Stimulated activated CD8-positive, alpha-beta memory T cell treated with anti-CD3 and anti-CD28 coated beads, Interleukin-12 subunit alpha, Interleukin-12 subunit beta, amount 100 ng/mL, for 4 hours (primary cell): ENCODE measurements at places on chromosomes 7 and 10.

- DNase-seq = no peak
Observed at GRCh38 chr10:108574233-108574632, 1349.1 kb downstream of the XPNPEP1 start.

- no peak for DNase-seq
Observed at GRCh38 chr7:28684650-28685241, 272.4 kb downstream of the CREB5 start.

GRCh38 chr10:92830478-92831389, 17.6 kb upstream of the EXOC6 start:
- DNase-seq = no peak

- no peak for DNase-seq
Observed at GRCh38 chr10:107144490-107144889, 20.0 kb downstream of the SORCS1 start.

- DNase-seq = no peak
Observed at GRCh38 chr7:3260401-3260715, 40.7 kb upstream of the SDK1 start.

DNA sequence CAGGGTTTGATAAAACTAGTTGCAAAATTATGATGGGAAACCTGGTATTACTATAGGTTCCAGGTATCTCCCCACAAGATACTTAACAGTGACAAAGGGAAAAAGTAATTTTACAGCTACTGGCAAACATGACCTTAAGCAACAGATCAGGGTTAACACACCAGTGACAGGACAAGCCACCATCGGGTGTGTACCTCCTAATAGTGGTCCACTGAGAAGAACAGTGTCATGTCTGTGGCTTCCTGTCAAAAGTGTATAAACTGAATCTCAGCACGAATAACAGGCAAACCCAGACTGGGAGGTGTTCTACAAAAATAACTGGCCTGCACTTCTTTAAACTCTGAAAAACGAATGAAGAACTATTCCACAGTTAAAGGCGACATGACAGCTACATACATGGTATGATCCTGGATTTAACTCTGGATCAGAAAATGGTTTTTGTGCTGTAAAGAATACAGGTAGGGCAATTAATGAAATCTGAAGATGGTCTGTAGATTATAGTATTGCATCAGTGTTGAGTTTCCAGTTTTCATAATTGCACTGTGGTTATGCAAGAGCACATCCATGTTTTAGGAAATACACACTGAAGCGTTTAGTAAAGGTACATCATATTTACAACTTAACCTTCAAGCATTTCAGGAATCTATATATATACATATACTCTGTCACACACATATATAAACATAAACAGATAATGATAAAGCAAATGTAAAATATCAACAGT, 32.0 kb upstream of the ARMS2 start:
- peak; percentile 6 for DNase-seq

DNA sequence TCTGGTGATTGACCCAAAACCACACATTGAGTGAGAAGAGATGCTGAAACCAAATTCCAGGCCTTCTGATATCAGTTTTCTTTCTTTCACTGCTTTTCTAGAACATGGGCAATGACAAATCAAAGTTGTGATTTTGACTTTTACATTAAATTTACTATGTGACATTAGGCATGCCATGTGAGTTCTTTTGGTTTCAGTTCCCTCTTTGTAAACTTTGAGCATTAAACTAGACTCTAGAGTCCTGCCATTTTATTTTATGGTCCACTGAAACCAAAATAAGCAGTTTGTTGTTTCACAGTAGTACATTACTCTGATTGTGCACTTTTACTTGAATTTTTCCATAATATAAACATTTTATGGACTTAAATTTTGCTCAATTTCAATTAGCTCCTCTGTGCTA, 381.1 kb upstream of the SEMA3D start:
- no peak for DNase-seq

DNA sequence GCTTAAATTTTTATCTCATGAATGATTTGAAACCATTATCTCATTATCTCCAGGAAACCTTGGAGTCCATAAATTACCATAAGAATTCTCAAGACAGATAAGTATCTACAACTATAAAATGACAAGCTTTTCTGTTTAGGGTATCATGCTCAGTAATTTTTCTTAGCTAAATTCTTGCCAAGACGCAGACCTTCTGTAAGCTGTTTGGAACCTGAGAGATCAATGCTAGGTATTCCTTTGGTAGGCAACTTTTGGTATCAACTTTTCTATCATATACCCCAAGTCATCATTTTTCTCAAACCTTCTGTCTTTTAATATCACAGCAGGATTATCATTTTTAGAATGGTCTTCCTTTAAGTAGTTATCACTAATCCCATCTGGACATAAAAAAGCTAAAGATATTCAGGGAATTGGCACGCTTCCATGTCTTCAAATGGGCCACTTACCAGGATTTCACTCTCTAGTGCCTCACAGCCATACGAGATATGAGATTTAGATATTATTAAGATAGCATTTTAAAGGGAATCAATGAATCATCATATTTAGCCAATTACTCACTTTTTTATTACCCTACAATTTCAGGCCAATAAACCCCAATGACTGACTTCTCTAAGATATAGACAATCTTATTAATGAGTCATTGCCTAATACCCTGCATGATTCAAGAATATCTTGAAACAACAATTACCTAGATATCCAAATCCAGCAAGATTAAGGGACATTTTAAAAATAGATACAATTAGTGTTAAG, 544.1 kb downstream of the HTR7 start:
- no peak for DNase-seq

- DNase-seq = no peak
Observed at GRCh38 chr7:3791327-3791726, 490.3 kb downstream of the SDK1 start.

- DNase-seq = no peak
Observed at GRCh38 chr7:2171855-2172254, 60.9 kb downstream of the MAD1L1 start.

GRCh38 chr7:98178762-98179490, 32.3 kb upstream of the BHLHA15 start:
- no peak for DNase-seq

DNA sequence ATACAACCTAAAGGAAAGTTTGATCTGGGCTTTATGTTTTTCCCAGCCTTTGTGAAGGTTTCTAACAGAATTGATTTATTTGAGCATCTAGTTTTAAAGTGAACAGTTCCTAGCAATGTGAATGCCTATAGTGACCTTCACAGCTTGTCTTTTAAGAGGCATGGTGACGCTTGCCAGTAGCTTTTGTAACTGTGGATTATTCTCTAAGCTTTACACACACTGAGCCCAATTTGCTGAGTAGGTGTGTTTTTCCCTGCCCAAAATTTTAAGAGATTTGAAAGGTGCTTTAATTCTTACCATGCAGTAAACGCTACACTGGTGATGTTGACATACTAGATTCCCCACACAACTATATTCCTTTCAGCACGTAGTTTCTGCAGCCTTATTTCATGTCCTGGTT, 420.2 kb upstream of the AKR1E2 start:
- no peak for DNase-seq

DNA sequence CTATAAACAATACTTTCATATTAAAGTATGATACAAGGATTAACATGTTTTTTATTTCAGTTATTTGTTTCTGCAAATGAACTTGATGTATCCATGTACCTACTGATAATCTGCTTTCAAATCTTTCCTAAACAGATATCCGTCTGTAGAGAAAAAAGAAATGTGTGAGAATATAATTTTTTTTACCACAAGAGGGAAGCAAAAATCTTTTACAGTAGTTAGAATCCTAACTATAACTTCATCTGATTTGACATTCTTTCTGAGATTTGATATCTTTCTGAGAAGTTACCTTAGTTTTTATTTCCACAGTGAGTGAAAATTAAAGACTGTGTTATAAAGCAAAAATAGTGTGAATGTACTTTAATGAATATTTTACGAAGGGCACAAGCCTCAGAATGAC, 203.9 kb upstream of the PCLO start:
- no peak for DNase-seq

DNA sequence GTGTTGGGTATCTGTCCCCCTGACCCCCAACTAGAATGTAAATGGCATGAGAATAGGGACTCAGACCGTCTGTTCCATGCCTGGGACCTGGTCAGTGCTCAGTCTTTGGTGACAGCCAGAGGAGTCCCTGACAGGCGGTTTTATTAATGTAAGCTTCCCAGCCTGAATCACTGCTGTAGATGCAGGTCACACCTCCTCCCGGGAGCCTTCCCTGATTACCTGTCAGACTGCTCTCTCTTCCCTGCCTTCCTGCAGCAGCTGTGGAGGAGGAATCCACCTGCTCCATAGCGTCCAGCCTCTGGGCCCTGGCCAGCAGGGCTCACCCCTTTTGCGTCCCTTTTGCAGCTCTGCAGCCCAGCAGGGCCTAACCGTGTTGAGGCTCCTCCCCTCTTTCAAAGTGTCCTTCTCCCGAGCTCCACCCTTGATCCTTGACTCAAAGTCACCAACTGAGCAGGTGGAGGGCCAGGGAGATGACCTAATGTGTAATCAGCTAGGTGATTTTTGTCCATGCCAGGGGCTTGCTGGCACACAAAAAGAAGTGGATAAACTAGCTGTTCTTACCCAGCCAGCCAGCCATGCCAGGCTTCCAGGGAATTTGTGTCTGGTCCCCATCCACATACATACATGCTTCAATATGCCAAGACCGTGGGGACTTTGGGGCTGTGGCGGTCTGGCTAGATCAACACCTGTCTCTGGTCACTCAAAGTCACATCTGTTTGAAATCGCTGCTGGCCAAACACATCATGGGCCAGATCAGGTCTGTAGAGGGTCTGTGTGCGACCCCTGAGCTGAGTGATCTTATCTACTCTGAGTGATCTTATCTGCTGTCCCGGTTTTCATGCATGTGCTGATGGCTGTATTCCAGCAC, 195.1 kb downstream of the CCDC3 start:
- DNase-seq = no peak

DNA sequence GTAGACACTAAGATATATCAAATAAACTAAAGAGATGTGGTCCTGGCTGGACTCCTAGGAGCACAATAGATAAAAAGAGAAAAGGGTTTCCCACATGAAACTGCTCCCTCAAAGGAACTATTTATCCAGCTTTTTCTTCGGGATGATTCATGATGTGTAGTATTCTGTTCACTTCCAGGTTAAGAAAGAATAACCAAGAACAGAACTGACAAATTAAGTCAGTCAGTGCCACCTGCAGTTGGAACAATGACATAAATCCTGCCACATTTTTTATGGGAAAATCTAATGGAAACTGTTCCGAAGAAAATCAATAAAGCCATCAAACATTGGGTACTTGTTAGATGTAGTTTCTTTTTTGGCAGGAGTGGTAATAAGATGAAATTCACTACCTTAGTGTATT, 87.1 kb downstream of the POLR1F start:
- no peak for DNase-seq

DNA sequence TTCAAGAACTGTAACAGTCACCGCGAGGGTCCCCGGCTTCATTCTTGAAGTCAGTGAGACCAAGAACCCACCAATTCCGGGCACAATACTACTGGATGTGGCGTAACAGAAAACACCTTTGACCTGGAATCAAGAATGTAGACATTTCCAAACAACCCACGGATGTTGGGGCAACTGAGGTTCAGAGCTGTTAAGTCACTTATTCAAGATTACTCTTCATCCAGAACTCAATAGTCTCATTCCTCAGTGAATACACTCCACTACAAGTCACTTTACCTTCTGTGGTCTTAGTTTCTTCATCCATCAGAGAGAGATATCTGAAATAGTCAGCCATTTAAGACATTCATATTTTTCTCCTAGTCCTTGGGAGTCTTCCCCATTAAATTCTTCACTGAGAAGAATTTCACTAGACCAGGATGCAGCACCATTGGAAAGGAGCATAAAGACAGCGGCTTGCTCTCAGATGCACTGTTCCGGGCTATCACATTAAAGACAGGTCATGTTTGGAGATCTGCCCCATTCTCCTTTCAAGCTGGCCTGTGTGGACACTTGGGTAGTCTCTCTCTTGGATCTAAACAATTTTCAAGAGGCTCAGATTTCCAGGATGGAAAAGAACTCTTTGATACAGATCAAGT, 32.3 kb upstream of the ARID5B start:
- no peak for DNase-seq

DNA sequence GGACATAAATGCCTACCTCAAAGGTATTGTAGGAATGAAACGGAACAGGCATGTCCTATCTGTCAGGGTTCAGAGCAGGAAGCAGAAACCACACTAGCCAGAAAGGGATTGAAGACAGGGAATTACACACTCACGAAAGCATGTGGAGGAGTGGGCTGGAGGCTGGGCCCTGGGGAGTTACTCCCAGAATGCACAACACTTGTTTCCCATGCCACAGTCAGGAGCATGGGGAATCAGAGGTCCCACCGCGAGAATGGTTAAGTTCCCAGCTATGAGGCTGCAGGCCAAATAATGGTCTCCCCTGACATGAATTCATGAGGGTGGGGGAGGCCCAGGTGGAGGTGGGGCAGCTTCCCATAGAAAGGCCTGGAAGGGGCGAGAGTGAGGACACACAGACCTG, 212.7 kb downstream of the HERPUD2 start:
- no peak for DNase-seq

DNA sequence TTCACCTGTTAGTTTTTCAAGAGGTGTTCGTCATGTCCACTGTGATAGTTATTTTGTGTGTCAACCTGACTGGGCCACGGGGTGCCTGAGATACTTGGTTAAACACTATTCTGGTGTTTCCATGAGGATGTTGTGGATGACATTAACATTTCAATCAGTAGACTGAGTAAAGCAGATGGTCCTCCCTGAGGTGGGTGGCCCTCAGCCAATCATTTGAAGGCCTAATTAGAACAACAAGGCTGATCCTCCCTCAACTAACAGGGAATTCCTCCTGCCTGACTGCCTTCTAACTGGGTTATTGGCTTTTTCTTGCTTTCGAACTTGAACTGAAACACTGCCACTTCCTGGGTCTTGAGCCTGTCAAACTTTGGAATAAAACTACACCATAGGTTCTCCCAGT, 75.8 kb downstream of the ENO4 start:
- no peak for DNase-seq

- DNase-seq = no peak
Observed at GRCh38 chr10:42623929-42624328, 14.4 kb downstream of the ZNF33B start.

DNA sequence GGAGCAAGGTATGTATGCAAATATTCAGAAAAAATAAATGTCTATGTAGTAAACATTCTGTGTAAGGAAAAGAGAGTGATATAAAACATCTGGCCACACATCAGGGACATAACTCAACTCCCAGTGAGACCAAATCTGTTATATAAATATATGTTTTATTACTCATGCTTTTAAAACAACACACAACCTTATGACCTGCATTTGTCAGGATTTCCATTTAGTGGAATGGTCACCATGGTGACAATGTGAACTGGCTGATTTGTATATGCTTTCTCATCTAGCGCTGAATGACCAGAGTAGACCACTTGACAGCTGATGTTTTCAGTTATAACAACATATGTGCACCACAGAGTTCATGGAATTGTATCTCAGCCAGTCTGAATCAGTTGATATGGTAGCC, 551.7 kb downstream of the HTR7 start:
- DNase-seq = no peak

DNA sequence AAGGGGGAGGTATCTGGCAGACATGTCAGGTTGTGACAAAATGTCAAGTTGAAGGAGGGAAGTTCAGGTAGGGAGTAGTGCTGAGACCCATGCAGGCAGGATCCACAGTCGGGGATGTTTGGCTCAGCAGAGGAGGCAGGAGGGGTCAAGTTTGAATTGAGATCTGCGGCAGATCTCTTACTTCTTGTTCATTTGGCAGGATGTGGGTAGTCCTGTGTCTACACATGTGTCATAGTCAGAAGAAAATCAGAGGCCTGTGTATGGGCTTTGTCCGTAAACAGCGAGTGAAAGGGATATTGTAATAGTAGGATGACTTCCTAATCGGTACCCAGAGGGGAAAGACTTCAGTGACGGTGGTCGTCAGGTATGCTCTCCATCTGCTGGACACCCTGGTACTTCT, 203.8 kb upstream of the MTPN start:
- DNase-seq = no peak

GRCh38 chr7:7321681-7322080, 139.3 kb downstream of the C1GALT1 start:
- DNase-seq = no peak
